T-helper 1 cell (primary cell): ENCODE measurements at places on chromosomes 11 and 22.

- DNase-seq: no peak
These were observed 8.3 kb downstream of the DTX4 start for GRCh38 chr11:59180168-59180776.

DNA sequence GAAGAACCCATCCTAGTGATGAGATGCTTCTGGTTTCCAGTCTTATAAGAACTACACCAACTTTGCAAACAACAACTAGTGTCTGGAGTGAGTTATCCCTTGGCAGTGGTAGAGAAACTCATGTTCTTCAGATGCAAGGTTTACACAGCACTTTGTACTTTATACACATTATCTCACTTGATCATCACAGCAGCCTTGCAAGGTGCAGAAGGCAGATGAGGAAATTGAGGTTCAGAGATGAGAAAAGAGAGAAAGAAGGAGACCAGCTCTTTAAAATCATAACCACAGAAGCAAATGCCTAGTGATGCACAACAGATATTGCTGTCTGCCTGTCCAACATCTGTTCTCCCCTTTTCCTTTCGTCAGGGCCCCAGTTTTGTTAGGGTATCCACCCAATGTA is 16.7 kb upstream of the CD44 start:
- DNase-seq: no peak

DNA sequence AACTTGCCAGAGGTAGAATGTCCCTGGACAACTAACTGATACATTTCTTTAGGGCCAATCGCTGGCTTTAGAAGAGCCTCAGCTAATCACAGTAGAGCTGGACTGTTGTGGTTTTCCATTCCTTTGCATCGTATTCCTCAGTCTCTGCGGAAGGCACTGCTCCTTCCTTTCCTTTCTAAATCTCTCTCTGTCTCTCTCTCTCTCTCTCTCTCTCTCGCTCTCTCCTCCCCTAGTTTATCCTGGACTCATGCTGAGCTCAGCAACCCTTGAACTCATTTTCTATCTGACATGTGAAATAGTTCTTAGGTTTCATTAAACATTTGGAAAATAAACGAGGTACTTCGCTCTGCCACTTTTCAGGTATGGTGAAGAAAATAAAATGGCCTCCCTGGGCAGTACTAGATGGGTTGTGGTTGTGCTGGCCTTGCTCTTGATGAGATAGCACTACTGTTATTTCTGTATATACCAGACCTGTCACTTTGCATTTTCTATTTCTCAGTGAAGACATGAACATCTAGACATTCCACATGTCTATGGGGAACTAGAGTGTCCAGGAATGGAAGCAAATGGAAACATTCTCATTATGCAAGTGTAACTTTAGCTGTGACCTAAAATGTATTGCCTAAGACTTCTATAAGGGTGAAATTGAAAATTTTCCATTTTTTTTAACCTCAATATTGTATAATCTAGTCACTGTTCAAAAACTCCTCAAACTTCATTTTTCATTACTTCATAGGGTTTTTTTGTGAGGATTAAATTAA is 12.0 kb upstream of the SESN3 start:
- no peak for DNase-seq

DNA sequence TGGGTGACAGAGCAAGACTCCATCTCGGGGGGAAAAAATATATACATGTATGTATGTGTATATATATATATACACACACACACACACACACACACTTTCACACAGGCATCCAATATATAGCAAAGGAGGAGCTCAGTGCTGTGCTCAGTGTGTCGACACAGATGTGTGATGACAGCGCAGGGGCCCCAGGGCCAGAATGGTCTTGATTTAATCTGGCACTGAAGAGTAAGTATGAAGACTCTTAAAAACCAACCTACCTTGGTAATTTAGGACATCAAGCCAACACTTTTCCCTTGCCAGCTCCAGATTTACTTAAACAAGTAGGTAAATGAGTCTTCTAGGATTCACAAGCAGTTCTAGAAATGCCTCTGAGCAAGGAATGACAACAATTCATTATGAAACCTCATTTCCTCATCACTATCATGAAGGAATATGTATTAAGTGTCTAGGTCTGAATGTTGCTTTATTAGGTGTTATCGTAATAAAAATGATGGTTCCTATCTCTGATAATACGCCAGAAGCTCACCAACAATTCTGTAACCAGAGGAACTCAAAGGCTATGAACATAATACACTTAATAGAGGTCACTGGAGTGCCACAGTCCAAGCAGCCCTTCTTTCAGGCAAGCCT is 71.5 kb downstream of the SGSM3 start:
- DNase-seq: no peak
